ENCODE measurements at places on chromosomes 3 and 15.

DNA sequence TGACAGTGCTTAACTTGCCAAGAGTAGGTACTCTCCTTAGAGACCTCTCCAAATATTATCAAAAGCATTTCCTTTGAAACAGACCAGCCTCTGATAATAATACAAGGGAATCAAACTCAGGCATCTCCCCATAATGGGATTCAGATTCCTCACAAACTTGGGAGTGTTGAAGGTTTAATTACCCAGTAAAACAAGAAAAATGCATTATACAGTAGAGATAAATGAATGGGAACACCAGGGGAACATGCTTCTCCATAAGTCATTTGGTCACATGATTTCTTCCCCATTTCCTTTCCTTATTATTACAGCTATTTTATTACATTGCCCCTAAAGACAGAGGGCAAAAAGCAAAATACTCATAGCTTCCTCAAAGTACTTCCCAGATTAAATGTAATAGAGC, 325.0 kb upstream of the CDIN1 start:
- DNase-seq: no peak

DNA sequence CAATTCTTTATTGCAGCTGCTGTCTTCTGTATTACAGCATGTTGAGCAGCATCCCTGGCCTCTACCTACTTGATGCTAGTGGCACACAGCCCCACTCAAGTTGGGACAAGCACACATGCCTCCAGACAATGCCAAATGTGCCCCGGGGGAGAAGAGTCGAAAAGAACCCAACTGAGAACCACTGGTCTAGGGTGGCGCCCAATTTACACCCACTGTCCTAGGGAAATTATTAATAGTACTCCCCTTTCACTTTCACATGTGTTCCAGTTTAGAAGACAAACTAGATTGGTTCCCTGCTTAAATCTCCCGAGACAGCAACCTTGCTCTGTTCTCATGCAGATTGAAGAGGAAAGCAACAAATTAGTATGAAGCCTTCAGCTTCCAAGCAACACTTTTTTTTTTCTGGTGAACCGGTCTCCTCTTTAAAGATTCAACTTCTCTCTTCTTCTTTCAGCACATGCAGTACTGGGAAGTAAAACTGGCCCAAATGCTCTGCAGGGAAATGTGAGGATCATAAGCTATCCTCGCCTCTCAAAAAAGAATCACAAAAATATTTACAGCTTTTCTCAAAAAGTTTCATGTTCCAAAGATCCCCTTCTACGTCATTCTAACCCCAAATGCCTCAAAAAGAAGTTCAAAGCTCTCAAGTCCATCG, 823.9 kb upstream of the CFAP20DC start:
- no peak for DNase-seq

DNA sequence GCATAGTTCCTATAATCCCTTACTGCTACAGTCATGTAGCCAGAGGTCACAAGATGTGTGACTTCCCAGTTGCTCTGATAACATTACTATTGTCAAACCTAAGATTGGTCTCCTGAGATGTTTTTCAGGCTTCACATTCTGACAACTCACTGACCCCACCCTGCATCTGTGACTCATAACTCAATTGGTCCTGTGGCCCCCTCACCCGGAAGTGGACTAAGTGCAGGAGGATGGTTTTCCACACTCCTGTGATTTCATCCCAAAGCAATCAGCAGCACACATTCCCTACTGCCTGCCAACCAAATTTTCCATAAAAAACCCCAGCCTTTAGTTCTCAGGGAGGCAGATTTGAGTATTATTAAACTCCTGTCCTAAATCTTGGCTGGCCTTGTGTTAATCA, 564.9 kb upstream of the ZNF385D start:
- no peak for DNase-seq

DNA sequence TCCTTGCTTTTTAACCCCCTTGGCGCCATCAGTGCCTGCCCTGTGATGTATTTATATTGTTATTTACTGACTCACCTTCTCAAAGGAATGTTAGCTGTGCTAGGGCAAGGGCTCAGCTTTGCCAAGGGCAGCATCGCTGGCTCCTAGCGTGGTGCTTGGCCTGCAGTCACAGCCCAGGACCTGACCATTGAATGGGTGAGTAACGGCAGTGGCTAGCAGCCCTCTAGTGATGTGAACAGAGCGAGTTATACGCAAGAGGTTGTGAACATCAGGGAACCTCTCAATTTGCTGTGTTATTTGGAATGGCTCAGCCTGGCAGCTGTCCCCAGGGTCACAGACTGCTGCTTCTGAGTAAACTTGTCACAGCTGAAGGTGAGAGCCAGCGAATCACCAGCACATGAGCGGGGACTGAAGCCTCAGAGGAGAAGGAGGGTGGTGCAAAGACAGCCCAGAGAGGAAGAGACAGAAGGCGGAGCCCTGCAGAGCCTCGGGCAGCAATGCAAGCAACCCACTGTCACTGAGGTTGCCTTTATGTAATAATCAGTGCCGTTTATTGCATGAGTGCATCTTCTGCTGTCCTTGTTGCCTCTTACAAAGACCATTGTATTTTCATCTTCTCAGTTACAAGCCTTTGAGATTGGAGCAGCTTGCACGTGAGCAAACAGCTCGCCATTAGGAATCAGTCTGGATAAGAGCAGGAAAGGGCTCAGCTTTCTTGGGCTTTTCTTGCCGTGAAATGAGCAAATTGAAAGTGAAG, 158.3 kb downstream of the SLCO3A1 start:
- DNase-seq: no peak

DNA sequence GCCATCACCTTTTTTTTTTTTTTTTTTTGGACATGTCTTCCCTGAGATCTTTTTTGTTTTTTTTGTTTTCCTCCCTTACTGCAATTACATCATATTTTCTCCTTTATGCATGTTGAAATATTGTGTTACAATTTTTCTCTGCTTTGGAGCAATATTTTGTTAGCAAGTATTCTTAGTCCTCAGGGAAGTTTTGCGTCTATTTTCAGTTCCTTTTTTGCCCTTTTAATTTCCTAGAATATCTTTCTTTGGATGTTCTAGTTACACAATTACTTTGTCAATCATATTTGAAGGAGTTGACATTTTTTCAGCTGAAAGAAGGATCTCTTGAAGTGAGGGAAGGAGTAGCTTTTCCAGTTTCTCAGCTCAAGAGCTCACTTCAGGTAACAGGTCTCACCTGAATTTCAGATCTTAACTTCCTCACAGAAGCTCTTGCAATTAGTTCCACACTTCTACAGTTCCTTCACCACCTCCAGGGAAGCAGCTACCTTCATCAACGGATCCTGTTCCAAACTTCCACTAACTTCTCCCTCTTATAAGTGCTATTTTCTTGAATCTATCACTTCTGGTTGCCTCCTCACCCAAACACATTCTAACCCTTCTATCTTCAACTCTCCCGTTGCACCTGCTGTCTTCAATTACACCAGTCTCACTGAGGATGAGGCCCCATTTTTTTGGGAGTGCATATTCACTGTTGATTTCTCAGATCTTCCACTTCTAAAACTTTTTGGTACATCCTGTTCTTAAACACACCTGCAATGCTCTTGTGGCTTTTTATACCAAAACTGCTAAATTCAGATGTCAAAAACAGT, 57.8 kb upstream of the CPOX start:
- DNase-seq: no peak

Measured in stimulated activated naive CD4-positive, alpha-beta T cell (primary cell).